ENCODE measurements at places on chromosomes 6 and 20.

DNA sequence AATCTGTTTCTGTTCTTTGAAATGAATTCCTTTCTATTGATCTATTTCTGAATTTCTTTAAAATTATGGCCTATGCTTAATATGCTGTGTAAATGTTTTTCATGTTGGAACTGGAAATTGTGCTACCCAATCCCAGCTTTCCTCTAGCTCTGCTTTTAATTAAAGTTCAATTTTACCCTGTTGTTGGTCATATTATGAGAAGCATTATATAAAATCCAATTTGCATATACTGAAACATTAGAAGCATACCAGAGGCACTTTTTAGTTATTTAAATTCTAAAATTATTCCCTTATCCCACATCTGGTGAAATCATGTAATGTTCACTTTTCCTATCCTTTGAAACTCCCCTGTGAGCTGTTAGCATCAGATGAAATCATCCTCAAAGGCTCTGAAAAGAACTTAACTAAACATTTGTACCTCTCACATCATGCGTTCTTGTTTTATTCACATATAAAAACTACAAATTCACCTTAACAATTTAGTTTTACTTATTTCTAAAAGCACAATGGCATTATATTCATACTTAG lies 160.6 kb upstream of the COL21A1 start:
- DNase-seq, result no peak

GRCh38 chr6:161744211-161745067 lies 470.6 kb upstream of the AGPAT4 start:
- DNase-seq, result no peak

GRCh38 chr6:148700741-148701311 lies 46.0 kb upstream of the UST start:
- DNase-seq, result peak; percentile 23

GRCh38 chr6:27279513-27280063 lies 32.1 kb downstream of the PRSS16 start:
- peak; percentile 39 for DNase-seq
